ENCODE measurements at places on chromosomes 13 and 19. TPM values are rescaled to one million over a fixed set of nuclear protein-coding genes. Genes with fewer than 3 reads are reported as not detected.

DNA sequence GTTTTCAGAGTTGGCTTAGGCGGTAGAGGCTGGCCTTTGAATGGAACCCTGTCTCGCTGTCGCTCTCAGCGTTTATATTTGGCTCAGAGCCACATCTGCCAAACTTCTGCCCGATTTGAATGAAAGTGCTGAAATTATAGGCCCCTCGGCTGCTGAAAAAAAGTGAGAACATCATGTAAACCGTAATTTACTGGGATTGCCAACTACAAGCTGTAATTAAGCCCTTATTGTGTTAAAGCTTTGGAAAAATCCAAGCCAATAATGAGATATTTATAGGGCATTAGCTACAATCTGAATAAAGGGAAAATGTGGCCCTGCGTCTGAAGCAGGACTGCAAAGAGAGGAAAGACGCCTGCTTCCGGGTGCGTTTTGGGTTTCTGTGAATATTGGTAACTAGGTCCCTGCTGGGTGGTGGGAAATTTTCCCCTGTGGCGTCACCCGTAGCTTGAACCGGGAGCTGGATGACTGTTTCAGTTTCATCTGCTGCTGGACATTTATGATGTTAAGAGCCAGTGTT is 9.9 kb downstream of the DNM2 start:
- DNase-seq: no peak

GRCh38 chr13:49253310-49253709 is 5.6 kb downstream of the CDADC1 start:
- no peak for DNase-seq

GRCh38 chr19:9947441-9947840 is 11.1 kb upstream of the OLFM2 start:
- no peak for DNase-seq

PEX11G gene
- total RNA-seq: not detected

EPSTI1 gene
- total RNA-seq: 27.3 TPM

WASF3 gene
- 6.4 TPM for total RNA-seq

Data from T-helper 17 cell (primary cell).